NCI-H2081 (cell line): ENCODE measurements at places on chromosomes 4 and X.

- no peak for DNase-seq
Observed at GRCh38 chr4:102537269-102537668, 36.1 kb downstream of the NFKB1 start.

- DNase-seq = no peak
Observed at GRCh38 chr4:82033862-82034261, 339.9 kb downstream of the HNRNPD start.

DNA sequence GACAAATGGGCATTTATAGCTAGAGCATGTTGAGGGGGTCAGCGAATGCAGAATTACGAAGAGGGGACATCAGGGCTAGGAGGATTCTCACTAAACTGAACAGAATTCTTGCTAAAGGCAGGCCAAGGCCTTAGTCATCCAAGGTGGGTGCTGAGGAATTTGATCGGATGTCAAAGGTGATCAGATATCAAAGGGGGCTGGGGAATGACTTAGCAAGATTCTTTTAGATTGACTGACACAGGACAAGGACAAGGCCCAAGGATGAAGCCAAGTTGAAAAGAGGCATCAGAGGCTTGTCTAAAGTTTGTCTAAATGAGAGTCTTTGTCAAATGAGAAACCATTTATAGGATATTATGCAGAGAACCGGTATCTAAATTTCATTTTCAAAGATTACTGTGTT lies 9.7 kb downstream of the TMEM184C start:
- DNase-seq = no peak

DNA sequence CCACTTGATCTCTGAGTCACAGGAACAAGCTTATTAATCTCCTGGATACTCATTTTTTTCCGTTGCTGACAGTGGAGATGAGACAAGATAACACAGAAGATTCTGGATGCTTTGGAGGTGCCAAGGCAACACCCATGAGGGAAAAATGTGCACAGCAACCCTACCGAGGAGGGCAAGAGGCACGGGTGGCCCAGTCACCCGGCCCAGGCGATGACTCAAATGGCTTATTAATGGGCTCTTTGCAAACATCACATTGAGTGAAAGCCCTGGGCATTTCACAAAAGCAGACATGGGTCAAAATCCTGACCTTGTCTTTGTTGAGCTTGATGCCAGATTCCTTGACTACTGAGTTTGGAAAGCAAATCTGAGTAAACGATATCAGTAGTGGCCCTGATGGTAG lies 315.1 kb downstream of the STK32B start:
- DNase-seq = no peak

DNA sequence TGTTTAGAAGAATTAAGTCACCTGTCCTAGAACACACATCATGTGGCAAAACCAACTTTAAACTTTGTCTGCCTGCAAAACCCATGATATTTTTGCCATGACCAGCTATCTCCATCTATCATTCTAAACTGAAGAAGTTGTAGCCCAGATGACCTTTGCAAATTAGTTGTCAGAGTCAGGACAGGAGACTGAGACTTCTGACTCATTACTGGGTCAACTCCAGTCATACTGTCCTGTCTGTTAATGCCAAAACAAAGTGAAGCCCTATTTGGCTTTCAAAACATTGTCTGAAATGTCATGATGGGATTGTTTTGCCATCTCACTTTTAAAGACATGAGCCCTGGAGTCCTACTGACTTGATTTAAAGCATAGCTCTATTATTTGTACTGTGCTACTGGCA lies 365.7 kb upstream of the CPEB2 start:
- DNase-seq = no peak
